ENCODE measurements at places on chromosomes 5 and 9. TPM values are rescaled to one million over a fixed set of nuclear protein-coding genes. Genes with fewer than 3 reads are reported as not detected.

TEK gene
- not detected for total RNA-seq

LCN15 gene
- not detected for total RNA-seq

ZNF169 gene
- 5.4 TPM for total RNA-seq

ARID3C gene
- 0.24 TPM for total RNA-seq

TMEM250 gene
- total RNA-seq: 38.4 TPM

ESM1 gene
- not detected for total RNA-seq

NR2F1-AS1 gene
- 0.19 TPM for total RNA-seq

UNC5A gene
- not detected for total RNA-seq

DMAC1 gene
- total RNA-seq: 65.4 TPM

HRCT1 gene
- not detected for total RNA-seq

BHMT2 gene
- not detected for total RNA-seq

GARIN3 gene
- total RNA-seq: not detected

CDH9 gene
- total RNA-seq: not detected

CMYA5 gene
- 0.13 TPM for total RNA-seq

EIF4E1B gene
- not detected for total RNA-seq

MAPKAP1 gene
- 107 TPM for total RNA-seq

DNAJC18 gene
- total RNA-seq: 19.7 TPM

MEGF10 gene
- total RNA-seq: 0.05 TPM

AOPEP gene
- 14.4 TPM for total RNA-seq

BICD2 gene
- total RNA-seq: 24.1 TPM

KCNT1 gene
- total RNA-seq: not detected

CDHR2 gene
- total RNA-seq: 0.21 TPM

ENHO gene
- total RNA-seq: not detected

ACTBL2 gene
- not detected for total RNA-seq

MYO10 gene
- total RNA-seq: 0.77 TPM

DNM1 gene
- 0.21 TPM for total RNA-seq

LHX3 gene
- total RNA-seq: not detected

FBP2 gene
- total RNA-seq: not detected

PRR7 gene
- total RNA-seq: 15.7 TPM

ZFP37 gene
- 1.6 TPM for total RNA-seq

GALT gene
- total RNA-seq: 26.2 TPM

ANKRD34B gene
- total RNA-seq: not detected

LOX gene
- total RNA-seq: 0.69 TPM

RPL37 gene
- total RNA-seq: 2,179 TPM

STKLD1 gene
- 0.35 TPM for total RNA-seq

IFNA21 gene
- total RNA-seq: not detected

CSF2 gene
- 0.85 TPM for total RNA-seq

PCDHB5 gene
- not detected for total RNA-seq

Measured in GM12878 (cell line).